Stimulated activated CD8-positive, alpha-beta memory T cell treated with anti-CD3 and anti-CD28 coated beads, Interleukin-15, amount 100 ng/mL, for 1 hour (primary cell): ENCODE measurements at places on chromosomes 3 and 15.

DNA sequence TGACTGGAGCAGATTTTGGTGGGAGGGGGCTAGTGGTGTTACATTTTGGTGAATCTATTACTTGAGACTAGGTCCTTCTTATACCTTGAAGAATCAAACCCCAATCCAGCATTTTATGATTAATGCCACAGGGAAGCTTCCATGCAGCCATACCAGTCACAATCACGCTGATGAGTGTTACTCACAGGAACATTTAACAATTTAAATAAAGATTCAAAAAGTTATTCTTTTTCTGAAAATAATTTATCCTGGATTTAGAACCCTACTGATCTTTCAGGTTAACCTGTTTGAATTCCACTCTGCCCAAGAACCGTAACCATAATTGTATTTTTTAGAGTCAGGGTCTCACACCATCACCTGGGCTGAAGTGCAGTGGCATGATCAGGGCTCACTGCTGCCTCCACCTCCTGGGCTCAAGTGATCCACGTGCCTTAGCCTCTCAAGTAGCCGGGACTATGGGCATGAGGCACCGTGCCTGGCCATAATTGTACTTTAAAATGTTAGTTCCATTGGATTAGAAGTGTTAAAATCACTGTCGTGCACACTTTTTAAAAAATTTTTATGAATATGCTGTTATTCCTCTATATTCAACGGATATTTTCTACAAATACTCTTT is 929 bp upstream of the MTMR10 start:
- DNase-seq, result no peak

- DNase-seq, result no peak
Measured at GRCh38 chr3:124923833-124924232, 10.7 kb downstream of the MUC13 start.

DNA sequence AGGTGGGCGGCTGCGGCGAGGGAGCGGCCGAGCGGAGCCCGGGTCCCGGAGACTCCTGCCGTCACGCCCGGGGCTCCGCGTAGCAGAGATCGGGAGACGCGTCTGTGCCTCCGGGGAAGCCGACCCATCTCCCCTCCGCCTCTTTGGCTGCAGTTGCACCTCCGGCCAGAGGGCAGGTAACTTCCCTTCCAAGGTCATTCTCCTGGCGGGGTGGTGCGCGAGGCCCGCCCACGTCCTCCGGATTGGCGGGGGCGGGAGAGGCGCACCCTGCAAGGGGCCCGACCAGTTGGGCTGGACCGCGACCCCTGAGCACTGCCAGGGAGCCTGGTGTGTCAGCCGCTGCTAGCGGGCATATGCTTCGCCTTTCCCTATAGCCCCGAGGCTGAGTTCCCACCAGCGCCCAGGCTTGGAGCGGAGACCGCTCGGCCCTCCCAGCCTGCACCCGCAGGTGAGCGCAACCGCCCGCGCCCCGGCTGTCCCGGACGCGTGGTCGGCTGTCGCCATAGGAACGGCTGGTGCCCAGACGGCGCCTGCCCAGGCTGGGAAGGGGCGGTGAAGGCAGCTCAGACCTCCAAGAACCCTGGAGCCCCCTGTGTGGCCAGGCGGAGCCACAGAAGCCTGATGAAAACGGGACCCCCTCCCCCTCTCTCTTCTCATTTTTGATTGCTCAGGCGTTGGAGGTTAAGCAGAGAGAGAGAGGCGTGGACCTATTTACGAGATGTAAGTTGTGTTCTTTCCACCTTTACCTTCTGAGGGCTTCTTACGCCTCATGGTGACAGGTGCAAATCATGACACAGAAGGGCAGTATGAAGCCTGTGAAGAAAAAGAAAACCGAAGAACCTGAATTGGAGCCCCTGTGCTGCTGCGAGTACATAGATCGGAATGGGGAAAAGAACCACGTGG is 453 bp downstream of the ZDHHC23 start:
- DNase-seq, result no peak

DNA sequence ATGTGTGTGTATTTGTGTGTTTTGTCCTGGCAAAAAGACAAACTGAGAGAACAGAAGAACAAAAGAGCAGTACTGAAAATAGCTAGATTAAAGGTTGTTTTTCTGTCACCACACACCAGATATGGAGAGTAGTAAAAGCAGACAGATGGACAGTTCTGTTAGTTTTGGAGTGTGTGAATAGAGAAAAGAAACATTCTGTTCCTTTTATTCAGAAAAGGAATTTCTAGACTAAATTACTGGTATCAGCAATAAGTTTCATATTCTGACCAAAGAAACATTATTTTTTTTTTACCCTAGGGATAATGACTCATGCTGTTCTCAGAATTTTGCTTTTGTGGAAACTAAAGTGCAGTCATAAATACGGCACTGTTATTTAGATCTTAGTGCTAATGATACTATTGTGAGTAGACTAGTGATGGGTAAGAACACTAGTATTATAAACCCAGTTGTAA is 32.9 kb downstream of the PIK3CA start:
- DNase-seq, result no peak

DNA sequence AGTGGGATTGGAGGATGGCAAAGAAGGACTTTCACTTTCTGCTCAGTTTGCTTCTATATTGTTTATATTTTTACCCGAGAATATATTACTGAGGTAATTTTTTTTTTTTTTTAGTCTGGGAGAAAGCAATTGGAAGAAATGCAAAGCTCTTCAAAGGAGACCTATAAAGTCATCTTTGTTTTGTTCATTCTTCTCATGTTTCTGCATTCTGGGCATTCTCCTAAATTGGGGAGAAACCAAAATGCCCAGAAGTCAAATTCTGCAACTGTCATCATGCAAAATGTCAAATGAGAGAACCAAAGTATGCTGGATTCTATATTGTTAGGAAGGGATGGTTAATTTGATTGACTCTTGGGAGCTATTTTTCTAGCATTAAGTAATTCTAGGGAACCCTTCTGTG is 168.3 kb upstream of the TSC22D2 start:
- DNase-seq, result no peak

DNA sequence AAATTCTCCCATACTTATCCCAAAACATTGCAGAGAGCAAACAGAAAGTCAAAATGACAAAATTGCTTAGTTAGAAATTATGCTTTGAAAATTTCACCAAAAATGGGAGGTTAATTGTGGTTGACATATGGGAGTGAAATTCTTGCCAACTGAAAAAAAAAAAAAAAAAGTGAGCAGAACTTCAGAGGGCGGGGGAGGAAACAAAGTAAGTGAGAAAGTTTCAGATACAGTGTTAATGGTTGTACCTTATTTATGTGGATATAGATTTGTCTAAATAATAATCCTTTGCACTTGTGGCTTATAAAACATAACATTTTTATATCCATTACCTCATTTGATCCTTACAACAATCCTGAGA is 91.5 kb upstream of the RAP2B start:
- no peak for DNase-seq

GRCh38 chr3:141292356-141293058 is 60.9 kb downstream of the PXYLP1 start:
- no peak for DNase-seq

DNA sequence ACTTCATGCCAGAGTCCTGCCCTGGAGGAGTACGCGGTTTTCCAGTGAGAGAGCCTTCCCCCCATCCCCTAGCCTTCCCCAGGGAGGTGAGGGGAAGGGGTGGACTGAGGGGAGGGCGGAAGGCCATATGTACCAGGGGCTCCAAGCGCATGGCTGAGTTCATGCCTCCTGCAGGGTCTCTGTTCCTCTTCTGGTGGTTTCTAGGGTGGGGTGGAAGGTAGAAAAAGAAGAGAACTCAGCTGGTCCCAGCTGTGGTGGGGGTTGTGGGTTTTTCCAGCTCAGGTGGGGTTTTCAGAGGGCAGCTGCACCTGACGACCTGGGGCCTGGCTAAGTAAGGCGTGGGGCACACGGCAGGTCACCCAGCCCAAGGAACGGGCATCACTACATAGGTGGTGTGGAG is 10.7 kb upstream of the IQSEC1 start:
- DNase-seq, result no peak

DNA sequence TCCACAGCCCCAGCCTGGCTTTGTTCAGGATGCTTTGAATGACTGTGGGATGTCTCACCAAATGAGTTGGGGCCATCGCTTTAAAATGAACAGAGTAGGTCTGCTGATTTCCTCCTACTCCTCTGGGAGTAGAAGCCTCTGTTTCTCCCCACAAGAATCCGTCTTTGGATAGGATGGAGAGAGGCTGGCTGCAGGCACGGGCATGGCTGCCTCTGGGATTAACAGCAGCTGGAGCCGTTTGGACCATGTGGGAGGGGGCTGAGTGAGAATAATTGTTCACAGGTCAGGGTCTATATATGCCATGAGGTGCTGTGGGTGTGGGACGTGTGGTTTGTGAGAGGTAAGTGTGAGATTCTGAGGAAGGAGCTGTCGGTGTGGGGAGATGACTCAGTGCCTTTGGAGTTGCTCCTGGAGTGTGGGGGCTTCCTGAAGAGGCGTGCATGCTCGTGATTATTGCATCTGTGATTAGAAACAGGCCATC is 48.0 kb upstream of the APEH start:
- DNase-seq, result no peak
